ENCODE measurements at places on chromosomes 16 and 17.

DNA sequence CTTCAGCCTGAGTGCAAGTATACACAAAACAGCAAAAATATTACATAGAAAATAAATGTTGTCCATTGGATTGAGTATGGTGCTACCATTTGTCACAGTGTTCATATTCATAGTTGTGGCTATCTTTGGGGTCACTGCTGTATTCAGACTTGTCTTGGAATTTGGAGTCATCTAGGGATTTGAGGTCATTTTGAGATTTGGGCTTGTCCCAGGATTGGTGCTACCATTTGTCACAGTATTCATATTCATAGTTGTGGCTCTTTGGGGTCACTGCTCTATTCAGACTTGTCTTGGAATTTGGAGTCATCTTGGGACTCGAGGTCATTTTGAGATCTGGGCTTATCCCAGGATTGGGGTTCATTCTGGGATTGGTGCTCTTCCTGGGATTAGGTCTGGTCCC lies 24.8 kb downstream of the OMG start:
- DNase-seq = no peak

- no peak for DNase-seq
Observed at GRCh38 chr17:42106009-42106408, 6.5 kb downstream of the DHX58 start.

- DNase-seq = no peak
Observed at GRCh38 chr17:45680360-45680759, 103.8 kb upstream of the CRHR1 start.

DNA sequence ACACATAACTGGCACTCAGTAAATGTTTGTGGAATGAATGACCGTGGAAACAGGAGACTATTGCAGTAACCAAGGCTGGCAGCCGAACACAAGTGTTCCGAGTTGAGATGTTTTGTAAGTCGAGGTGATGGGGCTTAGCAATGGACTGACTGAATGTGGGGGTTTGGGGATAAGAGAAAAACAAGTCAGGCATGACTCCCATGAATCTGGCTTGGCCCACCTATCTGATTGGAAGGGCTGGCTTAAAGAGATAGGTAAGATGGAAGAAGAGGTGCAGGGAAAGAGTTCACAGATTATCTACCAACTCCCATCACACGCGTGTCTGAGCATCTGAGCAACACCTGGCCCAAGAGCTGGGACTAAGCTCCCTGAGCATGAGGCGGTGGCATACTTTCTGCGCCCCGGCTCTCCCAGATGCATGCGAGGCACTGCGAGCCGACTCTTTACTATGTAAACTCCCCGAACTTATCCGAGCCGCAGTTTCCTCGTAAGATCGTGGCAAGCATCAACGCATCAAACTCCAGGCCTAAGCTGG lies 539 bp downstream of the IFT20 start:
- DNase-seq = no peak

DNA sequence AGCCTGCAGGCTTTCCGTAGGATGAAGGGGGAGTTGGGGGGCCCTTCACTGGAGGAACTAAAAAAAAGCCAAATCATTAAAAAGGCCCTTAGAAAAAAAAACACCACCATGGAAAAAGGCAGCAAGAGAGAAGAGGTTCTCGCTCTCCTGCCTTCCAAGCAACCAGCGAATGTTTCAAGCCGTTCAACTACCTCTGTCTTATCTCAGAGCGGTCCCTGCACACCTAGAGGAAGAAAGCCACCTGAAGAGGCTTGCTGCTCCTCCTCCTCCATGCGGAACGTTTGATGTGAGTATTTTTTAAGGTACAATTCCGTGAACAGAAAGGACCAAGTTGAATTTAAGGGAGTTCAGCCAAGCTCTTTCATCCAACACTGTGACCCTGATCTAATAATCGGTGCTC lies 9.2 kb downstream of the NXN start:
- DNase-seq = no peak

DNA sequence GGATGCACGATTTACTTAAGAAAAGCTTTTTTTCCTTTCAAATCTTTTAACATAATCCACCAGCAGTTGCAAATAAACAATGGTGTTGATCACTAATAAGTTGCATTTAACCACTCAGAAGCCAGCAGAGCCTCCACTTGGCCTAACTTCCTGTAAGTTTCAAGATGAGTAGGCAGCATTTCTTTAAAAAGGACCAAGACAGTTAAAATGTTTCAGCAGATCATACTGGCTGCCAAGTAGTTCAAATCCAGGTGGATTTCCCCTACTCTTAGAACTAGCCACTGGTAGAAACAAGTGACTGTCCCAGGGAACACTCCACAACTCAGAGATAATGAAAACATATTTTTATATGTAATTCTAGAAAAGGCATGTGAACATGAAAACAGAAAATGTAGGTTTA lies 17.0 kb upstream of the RFFL start:
- no peak for DNase-seq

DNA sequence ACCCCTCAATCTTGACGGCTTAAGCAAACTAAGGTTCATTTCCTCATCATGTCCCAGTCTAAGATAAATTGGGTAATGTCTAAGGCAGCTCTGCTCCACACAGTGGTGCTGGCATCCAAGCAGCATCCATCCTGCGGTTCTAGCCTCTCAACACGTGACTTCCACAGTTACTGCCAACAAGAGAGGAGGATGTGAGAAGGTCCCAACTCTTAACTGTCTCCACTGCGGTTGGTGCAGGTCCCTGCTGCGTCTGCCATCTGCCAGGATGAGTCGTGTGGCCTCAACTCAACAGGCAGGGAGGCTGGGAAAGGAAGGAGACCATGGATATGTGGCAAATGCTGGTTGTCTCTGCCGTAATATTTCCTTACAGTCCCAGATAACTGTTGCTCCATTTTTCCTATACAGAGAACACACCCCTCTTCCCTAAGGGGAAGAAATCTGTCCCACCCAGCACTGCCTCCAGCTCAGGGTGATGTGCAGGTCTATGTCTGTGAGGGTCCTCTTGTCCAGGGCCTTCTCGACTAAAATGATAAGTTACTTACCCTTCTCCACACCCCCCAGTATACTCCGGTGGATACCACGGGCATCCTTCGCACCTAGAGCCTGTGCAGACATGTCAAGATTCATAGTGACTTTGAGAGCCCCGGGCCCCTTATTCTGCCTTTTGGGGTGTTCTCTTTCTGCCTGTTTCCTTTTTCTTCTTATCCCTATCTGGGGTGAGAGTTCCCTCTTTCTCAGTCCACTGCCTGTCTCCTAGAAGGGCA lies 64.7 kb downstream of the KCNJ18 start:
- no peak for DNase-seq

DNA sequence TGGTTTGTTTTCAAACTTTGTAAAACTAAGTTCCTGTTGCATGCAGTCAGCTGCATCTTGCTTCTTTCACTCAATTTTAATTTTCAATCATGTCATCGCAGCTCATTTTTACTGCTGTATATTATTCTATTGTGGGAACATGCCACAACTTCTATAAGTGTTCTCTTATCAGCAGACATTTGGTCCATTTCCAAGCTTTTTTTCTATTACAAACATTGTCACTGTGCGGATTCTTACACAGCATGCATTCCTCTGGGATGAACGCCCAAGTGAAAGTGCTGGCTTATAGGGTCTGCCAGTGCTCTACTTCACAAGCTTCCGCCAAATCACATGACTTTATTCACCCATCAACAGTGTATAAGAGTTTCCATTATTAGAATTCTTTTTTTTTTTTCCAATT lies 22.7 kb downstream of the GINS3 start:
- peak; percentile 39 for DNase-seq

DNA sequence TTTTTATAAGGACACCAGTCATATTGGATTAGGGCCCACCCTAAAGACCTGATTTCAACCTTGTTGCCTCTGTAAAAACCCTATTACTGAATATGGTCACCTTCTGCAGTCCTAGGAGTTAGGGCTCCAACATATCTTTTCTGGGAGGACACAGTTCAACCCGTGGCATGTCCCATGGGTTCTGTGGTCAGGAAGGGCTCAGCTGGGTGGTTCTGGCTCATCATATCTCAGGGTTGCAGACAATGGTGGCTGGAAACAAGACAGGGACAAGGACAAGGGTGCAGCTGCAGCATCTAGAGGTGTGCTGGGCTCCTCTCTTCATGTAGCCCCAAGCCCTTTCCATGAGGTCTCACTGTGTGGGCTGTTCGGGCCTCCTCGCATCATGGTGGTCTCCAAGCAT lies 63.1 kb upstream of the FOXF1 start:
- DNase-seq = no peak

- no peak for DNase-seq
Observed at GRCh38 chr16:57485916-57486857, at the start of gene DOK4. Gene DOK4 (minus strand): TSS chr16:57486493. CDS start chr16:57479507, 6,986 bp downstream.

DNA sequence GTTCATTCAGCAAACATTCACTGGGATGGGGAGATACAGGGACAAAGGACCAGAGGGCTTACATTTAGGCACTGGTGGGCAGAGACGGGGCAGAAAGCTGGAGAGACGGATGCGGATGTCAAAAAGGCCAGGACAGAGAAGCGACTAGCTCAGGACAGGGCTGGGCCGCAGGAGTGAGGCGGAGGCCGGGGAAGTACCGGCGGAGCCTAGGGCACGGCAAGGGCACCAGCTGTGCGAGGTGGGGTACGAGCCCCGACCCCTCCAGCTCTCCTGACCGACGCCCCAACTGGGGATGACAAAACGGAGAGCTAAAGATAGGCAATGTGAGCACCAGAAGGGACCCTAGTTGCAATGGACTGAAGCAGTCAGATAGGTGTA lies 3.9 kb upstream of the SGCA start:
- no peak for DNase-seq

- no peak for DNase-seq
Observed at GRCh38 chr16:84692451-84693214, 7.2 kb upstream of the USP10 start.

- DNase-seq = no peak
Observed at GRCh38 chr16:71973001-71973400, 27.2 kb downstream of the PKD1L3 start.
